Stimulated activated naive CD4-positive, alpha-beta T cell (primary cell): ENCODE measurements at places on chromosomes 16 and 17.

DNA sequence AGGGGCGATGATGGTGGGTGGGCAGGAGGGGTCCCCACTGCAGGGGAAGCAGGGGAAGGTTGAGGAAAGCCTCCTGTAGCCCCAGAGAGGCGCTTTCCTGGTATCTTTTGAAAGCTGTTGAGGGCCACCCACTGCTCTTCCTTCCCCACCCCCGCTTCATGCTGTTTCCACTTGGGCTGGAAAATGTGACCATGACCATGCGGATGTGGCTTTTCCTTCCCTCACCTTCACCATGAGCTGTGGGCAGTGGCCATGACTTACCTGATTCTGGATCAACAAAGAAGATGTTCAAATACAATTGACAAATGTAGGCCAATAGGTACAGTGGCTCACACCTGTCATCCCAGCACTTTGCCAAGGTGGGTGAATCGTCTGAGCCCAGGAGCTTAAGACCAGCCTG lies 13.8 kb downstream of the MVP start:
- no peak for DNase-seq

DNA sequence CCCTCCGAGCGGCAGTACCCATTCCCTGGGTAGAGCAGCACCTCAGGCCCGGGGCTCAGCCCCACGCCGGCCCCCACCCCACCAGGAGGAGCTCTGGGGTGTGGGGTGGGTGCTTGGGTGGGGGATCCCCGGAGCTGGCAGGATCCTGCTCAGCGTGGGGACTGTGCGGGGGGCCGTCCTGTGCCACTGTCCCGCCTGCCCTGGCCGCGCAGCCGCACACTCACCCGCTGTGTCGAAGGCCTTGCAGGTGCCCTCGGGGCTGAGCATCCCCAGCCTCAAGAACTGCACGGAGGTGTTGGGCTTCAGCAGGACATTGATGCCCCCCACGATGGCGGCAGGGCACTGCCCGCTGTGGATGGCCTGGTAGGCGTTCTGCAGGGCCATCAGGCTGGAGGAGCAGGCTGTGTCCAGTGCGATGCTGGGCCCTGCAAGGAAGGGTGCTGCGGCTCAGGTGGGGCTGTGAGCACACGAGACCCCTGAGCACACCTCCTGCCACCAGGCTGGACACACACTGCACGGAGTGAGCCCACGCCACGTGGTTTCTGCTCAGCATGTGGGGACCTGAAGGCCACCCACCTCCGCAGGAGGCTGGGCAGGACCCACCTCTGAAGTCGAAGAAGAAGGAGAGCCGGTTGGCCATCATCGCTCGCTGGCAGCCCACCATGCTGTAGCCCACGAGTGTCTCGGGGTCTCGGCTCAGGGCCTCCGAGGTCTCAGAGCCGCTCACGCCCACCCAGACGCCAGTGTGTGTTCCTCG lies 4.9 kb downstream of the FASN start:
- no peak for DNase-seq

DNA sequence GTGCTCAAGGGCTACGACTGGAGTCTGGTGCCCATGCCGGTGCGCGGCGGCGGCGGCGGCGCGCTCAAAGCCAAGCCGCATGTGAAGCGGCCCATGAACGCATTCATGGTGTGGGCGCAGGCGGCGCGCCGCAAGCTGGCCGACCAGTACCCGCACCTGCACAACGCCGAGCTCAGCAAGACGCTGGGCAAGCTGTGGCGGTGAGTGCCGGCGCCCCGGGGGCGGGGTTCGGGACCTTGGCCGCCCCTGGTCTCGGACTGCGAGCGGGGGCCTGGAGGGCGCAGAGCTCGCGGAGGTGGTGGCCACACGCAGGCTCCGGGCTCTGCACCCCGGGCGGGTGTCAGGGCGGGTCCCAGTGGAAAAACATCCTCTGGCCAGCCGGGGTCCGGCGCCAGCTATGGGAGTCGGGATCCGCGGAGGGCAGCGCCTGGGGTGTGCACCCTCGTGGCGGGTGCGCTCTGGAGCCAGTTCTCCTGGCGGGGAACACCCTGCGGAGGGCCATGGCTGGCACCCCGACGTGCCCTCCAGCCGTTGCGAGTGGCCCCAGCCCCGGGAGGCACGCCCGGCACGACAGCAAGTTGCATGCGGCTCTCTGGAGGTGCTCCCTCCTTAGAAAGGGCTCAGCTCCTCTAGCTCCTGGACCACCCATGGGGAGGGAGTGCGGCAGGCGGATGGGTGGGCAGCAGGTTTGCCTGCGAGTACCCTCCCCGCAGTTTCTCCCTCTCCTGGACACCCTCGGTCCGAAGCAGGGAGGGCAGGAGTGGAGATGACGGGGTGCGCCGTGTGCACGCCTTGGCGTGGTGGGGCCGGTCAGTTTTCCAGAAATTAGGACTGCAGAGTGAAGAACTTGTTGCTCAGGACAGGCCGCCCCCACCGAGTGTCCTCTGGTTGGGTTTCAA lies 824 bp downstream of the SOX8 start:
- DNase-seq = peak; percentile 32

GRCh38 chr16:6558126-6558525 lies 774.5 kb upstream of the RBFOX1 start:
- DNase-seq = no peak

DNA sequence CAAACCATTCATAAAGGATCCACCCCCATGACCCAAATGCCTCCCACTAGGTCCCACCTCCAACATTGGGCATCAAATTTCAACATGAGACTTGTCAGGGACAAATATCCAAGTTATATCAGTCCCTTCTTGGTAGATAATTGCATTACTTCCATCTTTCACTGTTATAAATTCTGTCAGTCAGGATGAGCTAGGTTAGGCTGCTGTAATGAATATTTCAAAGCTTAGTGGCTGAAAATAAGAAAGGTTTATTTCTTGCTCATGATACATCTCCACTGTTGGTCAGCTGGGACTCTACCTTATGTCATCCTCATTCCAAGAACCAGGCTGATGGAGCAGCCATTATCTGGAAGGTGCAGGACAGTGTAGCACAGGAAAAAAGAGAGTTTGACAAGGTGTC lies 50.3 kb upstream of the TMC5 start:
- no peak for DNase-seq

DNA sequence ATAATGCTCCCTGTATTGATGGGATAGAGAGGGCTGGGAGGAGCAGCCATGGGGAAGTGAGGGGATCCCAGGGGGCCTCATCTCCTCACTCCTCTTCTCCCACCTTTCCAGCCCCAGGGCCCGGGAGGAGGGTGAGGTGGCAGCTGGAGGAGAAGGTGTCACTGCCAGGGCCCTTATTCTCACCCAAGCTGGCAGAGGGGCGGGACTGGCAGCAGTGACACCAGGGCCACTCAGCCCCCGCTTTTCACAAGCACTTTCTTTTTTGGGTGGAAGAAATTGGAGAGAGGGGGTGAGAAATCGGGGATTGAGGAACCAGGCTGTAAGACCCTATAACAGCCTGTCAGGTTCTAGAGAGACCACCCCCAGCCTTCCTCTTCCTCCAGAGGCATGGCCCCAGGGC lies 2.4 kb upstream of the TBX21 start:
- no peak for DNase-seq

- no peak for DNase-seq
Measured at GRCh38 chr17:683040-683439, 31.6 kb downstream of the VPS53 start.

DNA sequence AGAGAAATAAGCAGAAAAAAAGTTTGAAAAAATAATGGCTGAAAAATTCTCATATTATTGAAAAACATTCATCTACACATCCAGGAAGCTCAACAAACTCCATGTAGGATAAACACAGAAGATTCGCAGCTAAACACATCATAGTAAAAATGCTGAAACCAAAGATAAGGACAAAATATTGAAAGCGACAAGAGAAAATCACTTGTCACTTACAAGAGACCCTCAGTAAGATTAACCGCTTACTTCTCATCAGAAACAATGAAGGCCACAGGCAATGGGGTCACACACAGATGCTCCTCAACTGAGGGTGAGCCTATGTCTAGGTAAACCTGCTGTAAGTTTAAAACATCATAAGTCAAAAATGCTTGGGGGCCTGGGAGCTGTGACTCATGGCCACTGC lies 38.1 kb upstream of the METRNL start:
- no peak for DNase-seq

- DNase-seq = no peak
Measured at GRCh38 chr17:61583660-61584264, 7.3 kb downstream of the NACA2 start.

GRCh38 chr16:23006380-23006779 lies 142.9 kb downstream of the USP31 start:
- DNase-seq = no peak

GRCh38 chr17:15650741-15651582 lies 31.5 kb upstream of the FBXW10B start:
- DNase-seq = no peak

DNA sequence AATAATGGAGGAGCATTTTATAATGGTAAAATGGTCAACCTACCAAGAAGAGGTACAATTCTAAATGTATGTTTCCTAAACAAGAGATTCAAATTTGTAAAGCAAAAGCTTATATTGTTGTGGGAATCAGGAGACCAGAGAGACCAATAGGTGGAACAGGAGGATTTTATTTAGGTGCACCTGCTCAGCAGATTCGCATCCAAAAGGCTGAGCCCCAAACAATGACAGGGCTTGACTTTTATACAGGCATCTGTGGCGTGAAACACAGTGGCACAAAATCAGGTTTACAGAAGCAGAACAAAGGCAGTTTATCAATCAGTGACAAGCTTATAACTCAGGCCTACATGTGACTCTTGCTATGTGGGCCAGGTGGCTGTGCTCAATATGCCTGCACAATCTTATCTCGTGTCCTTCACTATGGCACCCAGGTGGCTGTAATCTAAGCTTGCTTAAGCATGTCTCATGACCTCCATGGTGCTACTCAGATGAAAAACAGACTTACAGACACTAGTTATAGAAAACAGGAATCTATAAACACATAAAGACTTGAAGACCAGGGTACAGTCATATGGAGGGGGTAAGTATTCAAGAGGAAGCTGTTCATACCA lies 780.2 kb upstream of the CA10 start:
- DNase-seq = no peak

GRCh38 chr17:2192367-2193057 lies 111.1 kb downstream of the SMG6 start:
- peak; percentile 16 for DNase-seq

- DNase-seq = no peak
Measured at GRCh38 chr16:2778630-2778958, 1.5 kb upstream of the ELOB start.

DNA sequence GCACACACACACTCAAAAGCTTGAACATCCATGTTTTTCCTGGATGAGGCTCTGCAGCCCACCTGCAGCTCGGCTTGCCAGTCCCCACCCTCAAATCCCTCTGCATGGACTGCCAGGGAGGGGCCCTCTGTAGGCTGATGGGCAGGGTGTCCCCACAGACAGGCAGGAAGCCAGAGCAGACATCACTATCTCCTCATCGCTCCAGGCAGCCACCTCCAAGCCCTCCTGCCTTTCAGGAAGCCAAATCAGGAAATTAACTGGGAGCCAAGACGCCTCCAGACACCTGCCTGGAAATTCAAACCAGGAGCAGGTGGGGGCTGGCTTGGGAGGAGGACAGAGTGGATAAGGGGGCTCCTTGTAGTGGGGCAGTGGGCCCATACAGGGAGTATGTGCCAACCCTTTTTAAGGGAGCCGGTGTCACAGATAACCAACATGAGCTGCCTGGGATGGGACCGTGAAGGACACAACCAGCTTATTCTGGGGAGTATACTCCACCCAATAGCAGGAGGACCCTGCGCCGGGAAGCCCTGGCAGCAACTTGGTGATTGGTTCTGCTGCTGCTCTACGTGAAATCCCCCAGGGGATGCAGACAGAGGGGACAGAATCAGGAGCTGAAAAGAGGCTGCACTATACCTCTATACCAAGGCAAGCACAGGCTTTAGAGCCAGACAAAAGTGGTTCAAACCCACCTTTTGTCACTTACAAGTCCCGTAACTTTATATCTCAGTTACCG lies 139.1 kb downstream of the CCT6B start:
- DNase-seq = no peak

DNA sequence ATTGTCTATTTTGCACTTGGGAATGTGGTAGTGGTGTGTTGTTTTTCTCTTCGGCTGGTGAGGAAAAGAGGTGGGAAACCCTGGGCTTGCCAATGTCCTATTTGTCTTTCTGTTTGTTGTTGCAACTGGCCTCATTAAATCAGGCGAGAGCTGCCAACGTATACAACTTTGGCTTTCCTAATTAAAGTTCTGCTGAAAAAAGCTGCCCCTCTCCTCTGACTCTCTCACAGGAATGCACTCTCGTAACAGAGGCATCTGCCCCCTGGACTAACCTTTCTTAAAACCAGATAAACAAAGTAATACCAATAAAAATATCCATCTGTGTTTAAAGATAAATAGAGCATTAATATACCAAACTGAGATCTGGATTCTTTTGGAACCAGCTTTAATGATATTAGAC lies 7.8 kb downstream of the CDRT15 start:
- no peak for DNase-seq

GRCh38 chr17:29583324-29584248 lies 5.9 kb downstream of the GIT1 start:
- DNase-seq = no peak

- DNase-seq = no peak
Measured at GRCh38 chr17:79890706-79891105, 51.5 kb upstream of the CBX4 start.

- DNase-seq = no peak
Measured at GRCh38 chr17:77888242-77889134, 70.0 kb upstream of the TNRC6C start.

DNA sequence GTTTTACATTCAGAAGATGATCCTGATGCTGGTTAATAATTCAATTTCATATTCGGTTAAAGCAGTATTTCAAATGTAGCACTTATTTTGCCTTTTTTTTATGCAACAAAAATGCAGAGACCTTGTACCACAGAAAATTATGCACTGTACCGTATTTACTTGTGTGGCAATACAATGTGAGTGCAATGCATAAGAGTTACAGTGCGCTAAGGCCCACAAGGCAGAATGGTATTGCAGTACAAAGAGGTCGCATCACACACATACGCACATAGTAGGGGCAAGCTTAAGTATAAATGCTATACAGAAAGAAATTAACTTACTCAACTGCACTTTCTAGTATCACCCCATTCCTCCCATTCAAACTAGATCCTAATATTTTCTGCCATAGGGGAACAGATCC lies 103.0 kb downstream of the SYCE1L start:
- DNase-seq = no peak

DNA sequence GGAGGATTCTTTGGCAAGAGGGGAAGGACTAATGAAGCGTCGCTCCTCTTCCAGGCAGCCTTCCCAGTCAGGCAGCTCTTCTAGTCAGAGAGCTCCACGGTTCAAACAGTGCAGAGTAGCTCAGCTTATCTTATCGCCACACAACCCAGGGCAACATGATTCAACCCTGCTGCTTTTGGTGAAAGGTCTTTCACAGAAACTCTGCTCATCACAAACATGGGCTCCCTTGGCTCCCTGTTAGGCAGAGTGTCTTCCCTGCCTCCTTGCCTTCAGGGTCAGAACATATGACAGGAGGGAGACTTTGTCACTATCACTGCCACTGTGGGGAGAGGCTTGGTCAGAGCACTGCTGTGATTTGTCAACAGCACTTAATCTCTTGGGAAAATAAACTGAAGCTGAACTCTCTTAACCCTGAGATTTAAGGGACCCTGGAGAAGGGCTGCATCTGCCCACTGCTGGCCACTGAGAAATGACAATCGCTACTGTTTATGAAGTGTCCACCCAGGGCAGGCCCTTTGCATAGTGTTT lies 6.9 kb upstream of the SLC13A2 start:
- DNase-seq = no peak
